RPMI8226 (cell line): ENCODE measurements at places on chromosomes 7 and 10.

GRCh38 chr7:156773966-156774365 is 119.0 kb downstream of the LMBR1 start:
- DNase-seq: no peak

DNA sequence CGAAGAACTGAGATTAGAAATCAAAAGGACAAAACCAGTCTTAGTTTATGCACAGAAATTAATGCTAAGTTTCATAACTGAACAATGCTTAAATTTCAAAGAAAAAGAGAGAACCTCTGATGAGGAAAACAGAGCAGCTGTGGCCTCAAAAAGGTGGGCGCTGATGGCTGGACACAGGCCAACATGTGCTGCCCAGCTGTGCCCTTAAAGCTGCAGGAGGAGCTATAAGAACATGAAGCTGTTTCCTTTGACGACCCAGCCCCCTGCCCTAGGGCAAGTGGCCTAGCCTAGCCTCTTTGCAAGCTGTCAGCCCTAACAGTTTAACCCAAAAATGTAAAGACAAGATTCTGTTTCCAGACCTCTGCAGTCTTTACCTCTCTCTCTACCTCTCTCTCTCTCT is 107.7 kb downstream of the GRID1 start:
- DNase-seq: no peak

DNA sequence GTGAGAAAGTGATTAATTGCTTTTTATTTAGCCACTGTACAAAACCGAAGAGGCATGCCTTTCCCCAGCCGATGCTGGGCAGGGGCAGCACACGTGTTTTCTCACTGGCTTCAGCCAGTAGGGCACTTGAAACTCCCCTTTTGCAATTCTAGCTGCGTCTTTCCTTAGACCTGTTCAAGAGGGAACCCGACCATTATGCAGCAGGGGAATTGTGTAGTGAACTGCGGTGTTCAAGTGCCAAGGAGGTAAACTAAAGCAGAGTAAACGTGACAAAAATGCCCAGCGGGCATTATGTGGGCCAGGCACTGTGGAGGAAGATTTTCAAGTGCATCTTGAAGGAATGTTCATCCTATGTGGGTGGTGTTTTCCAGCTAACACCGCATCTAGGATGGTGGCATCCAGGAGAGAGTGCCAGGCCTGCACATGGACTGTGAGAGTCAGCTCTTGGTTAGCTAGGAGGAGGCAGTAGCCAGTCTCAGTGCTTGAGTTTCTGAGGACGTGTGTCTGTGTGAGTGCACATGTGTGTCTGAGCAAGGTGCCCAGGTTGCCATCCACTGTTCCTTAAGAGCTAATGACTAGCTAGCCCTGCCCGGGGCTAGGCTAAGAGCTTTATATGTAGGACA is 3.3 kb downstream of the WIPF3 start:
- DNase-seq: no peak

GRCh38 chr10:7915923-7916536 is 97.7 kb downstream of the TAF3 start:
- DNase-seq: no peak

DNA sequence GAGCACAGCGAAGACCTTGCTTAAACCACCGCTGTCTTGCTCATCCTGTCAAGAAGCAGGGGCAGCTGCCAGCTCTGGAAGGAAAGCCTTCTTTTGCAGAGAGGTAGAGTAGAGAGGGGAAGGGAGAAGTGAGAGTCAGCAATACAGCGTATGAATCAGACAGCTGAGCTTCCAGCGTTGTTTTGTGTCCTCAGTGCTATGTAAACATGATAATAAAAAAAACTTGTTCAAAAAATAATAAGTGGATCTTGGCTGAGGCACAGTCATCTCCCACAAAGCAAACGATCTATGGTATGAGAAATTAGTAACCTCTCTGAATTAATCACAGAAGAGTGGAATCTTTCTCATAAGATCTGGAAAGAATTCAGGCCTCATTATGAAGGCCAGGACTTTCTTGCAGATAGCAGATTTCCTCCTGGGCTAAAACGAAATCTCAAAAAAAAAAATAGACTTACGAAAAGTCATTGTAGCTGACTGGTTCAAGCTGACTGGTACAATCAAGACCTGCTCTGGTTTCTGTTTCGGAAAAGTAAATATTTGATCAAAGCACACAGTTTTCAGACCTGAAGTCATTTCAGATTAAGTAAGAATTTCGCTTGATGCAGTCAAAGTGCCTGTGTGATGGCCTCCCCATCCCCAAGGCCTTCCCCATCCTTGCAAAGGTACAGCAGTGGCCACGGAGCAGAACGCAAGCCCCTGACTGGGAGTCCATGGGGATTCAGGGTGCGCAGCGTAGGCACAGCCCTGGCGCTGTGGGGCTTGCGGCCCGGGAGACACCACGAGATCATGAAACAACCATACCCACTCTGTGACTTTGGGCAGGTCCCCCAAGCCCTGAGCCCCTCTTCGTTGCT is 29.4 kb downstream of the CHST15 start:
- peak; percentile 77 for DNase-seq

DNA sequence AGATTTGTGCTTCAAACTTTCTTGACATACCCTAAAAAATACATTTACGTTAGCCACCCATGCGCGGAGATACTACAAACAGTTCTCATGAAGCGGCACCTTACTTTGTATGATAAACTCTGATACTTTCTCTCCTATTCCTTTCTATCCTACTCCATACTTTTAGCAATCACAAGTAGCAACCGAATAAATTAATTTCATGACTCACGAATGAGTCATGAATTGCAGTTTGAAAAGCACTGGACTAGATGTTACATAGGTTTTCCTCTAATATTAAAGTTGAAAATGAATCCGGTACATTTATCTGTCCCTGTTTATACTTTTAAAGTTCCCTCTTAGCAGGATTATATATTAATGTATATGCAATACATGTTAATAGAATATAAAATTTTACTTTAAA is 67.6 kb downstream of the CUBN start:
- no peak for DNase-seq

- no peak for DNase-seq
These were observed 10.4 kb upstream of the FAS start for GRCh38 chr10:88980247-88980646.
